ENCODE measurements at places on chromosomes 2 and 18.

DNA sequence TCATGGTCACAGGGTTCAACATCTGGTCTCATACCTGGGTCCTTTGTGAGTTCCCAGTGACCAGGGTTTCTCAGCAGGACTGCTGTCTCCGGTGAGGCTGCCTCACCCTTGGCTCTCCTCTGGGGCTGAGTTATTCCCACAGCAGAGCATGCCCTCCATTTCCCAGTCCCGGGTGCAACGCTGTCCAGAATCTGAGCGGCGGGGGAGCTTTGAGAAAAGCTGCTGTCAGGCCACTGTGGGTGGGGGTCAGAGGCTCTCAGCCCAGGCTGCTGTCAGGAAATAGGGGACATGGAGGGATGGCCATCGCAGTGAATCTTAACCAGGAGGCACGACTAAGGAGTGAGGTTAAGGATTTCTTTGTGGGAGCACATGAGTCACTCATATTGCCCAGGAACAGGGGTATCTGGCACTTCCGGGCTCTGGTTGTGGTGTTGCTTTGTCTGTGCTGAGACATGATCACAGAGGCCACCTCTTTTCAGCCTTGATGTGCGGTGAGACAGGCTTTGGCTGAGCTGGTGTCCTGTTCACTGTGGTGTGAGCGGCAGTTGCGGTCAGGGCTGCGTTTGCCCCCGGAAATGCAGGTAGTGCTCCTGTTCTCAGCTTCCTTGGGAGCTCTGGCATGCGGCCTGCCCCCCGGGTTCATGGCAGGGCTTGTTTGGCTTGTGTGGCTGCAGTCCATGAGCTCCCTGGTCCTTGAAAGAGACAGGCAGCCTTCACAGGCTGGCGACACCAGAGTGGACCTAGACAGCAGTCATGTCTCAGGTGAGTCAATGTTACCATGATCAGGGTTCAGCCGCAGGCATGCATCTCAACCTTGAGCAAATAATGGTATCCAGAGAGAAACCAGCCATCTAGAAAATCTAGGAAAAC is 310.7 kb upstream of the MYT1L start:
- no peak for DNase-seq

DNA sequence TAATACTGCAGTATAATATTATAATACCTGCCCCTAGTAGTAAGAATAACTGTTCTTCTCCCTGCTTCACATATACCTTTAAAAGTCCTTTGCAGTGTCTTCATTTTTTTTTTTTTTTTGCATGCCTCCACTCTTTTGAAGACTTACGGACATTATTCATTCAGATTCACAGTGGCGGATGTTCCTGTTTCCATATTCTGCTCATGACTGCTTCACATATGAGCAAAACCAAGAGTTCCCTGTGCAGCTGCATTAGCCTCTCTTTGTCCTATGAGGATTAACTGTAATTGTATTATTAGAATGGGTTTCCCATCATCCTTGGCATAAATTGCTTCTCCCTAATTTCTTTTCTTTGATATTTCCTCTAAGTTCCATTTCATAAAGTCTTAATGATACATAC is 12.8 kb downstream of the IL18RAP start:
- no peak for DNase-seq

GRCh38 chr2:70471129-70471528 is 82.5 kb downstream of the TGFA start:
- DNase-seq, result no peak

- no peak for DNase-seq
Measured at GRCh38 chr2:131828164-131828561, 300.5 kb downstream of the CCDC74A start.

- no peak for DNase-seq
Measured at GRCh38 chr2:105426626-105427292, 27.9 kb upstream of the FHL2 start.

GRCh38 chr2:99819766-99820165 is 322.6 kb downstream of the AFF3 start:
- DNase-seq, result no peak

Data from activated CD8-positive, alpha-beta memory T cell treated with anti-CD3 and anti-CD28 coated beads for 4 hours (primary cell).